ENCODE measurements at places on chromosomes 13 and 19. TPM values are rescaled to one million over a fixed set of nuclear protein-coding genes. Genes with fewer than 3 reads are reported as not detected.
A peak's percentile ranks its signal among the peaks of the same experiment; 100 is the strongest.

- H3K36me3 ChIP-seq = no peaks in the 10 kb centered on the region
- H3K4me3 ChIP-seq = no peak overlapping the region
- H3K27me3 ChIP-seq = no peaks in the 10 kb centered on the region
- DNase-seq = no peak
- H3K27ac ChIP-seq = no peak overlapping the region
- peaks cover under 1% of the 10 kb centered on the region for H3K4me1 ChIP-seq
These were observed 132.0 kb downstream of the FOXO1 start for GRCh38 chr13:40534456-40534855.

- DNase-seq = peak; percentile 28
- H3K27me3 ChIP-seq = no peaks in the 10 kb centered on the region
- H3K4me3 ChIP-seq = no peak overlapping the region
- no peak overlapping the region for H3K27ac ChIP-seq
- H3K4me1 ChIP-seq = no peaks in the 10 kb centered on the region
- H3K36me3 ChIP-seq = no peaks in the 10 kb centered on the region
These were observed 35.9 kb upstream of the ZSCAN5A start for GRCh38 chr19:56350416-56351045.

DNA sequence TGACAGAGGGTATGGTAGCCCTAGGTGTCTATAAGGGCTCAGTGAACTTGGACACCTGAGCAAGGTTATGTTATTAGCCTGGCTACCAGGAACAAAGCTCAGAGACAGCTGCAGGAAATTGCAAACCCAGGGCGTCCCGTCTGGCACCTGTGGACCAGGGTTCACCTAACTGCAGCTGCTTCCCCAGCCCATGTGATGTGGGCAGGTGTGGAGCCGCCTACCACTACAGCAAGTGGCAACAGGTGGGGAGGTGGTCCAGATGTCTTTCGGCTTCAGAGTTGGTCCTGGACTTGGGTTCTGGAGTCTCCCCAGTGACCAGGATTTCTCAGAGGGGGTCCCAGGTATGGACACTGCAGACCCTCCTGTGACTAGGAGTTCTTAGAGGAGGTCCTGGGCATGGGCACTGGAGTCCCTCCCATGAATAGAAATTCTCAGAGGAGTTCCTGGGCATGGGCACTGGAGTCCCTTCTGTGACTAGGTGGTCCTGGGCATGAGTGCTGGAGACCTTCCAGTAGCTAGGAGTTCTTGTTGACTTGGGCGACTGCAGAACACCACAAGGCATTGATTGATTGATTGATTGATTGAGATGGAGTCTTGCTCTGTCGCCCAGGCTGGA lies 25.2 kb downstream of the ACTL9 start:
- no peak overlapping the region for H3K4me3 ChIP-seq
- no peaks in the 10 kb centered on the region for H3K27me3 ChIP-seq
- DNase-seq = no peak
- no peaks in the 10 kb centered on the region for H3K4me1 ChIP-seq
- H3K27ac ChIP-seq = no peak overlapping the region

DNA sequence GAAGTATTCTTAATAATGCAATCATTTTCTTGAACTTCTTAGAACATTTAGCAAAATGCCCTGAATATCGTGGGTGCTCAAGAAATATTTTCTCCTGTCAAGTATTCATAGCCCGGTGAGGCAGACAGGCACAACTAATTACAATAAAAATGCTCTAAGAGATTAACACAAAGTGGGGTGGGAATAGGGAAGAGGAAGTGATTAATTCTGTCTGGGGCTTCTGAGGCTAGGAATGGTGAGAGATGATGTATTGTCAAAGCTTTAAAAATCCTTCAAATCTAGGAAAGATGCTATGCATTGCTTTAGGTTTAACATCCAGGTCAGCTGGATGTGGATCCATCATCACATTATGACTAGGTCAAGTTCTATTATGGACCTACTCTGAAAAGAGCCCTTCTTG lies 66.9 kb upstream of the POSTN start:
- H3K27ac ChIP-seq = peak overlapping the region; percentile 24
- H3K4me1 ChIP-seq = peaks cover 61% of the 10 kb centered on the region
- no peaks in the 10 kb centered on the region for H3K27me3 ChIP-seq
- H3K4me3 ChIP-seq = no peak overlapping the region
- DNase-seq = no peak
- H3K36me3 ChIP-seq = peaks cover 21% of the 10 kb centered on the region

DNA sequence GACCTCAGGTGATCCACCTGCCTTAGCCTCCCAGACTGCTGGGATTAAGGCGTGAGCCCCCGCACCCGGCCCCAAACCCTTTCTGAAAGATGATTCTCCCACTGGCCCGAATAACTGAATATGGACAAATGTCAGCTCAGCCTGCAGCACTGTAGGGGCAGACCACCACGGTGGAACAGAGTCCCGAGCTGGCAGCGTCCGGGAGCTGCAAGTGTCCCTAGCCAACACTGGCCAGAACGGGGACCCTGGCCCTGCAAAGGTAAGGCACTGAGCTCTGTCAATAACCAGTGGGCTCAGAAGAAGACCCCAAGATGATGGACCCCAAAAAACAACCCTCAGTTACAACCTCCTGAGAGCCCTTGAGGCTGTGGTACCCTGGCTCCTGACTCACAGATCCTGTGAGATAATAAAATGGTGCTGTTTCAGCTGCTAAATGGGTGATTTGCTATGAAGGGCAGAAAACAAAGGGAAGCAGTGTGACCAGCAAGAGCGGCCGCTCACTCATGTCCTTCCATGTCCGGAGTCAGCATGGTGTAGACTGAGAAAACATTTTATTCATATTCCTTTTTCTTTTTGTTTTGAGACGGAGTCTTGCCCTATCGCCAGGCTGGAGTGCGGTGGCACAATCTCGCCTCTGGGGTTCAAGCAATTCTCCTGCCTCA lies 1.6 kb downstream of the LSM7 start:
- H3K4me1 ChIP-seq = peaks cover 36% of the 10 kb centered on the region
- H3K27me3 ChIP-seq = peaks cover 7% of the 10 kb centered on the region
- DNase-seq = no peak
- H3K36me3 ChIP-seq = peaks cover 25% of the 10 kb centered on the region
- peak overlapping the region; percentile 100 for H3K4me3 ChIP-seq

DNA sequence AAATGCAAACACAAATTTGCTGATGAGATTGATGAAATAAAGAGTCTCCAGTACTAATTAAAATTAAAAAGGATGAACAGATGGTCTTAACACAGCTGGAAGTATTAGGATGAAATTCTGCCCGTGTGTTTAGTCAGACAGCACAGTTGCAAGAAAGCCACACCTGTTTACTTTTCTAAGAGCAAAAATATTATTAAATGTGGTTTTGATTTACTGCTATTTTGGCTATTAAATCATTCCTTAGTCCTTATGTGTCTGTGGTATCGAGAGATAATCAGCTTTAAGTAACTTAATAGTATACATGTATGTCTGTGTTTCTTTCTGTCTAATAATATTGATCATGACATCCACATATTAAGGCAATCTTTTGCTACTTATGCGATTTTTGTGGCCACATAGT lies 494.9 kb downstream of the GPC6 start:
- no peak overlapping the region for H3K4me3 ChIP-seq
- H3K27me3 ChIP-seq = peaks cover 1% of the 10 kb centered on the region
- no peak for DNase-seq
- H3K4me1 ChIP-seq = peaks cover 18% of the 10 kb centered on the region
- peaks cover 11% of the 10 kb centered on the region for H3K36me3 ChIP-seq
- no peak overlapping the region for H3K27ac ChIP-seq

The MIR17HG gene
- 0.74 TPM for total RNA-seq
